K562 (cell line): ENCODE measurements at places on chromosomes 4 and X. TPM values are rescaled to one million over a fixed set of nuclear protein-coding genes. Genes with fewer than 3 reads are reported as not detected.

The MEPE gene
- polyA plus RNA-seq, result not detected in 2 replicates

The ARHGAP36 gene
- polyA plus RNA-seq, result not detected in 2 replicates

The SMIM9 gene
- not detected in 2 replicates for polyA plus RNA-seq

The NDP gene
- polyA plus RNA-seq, result not detected in 2 replicates

The TCEAL2 gene
- not detected in 2 replicates for polyA plus RNA-seq

The JADE1 gene
- polyA plus RNA-seq, result 18.5 and 18.6 TPM in 2 replicates

The NSUN7 gene
- not detected in 2 replicates for polyA plus RNA-seq

GRCh38 chr4:25350561-25350960 is 26.5 kb upstream of the ANAPC4 start:
- no peak for DNase-seq

GRCh38 chr4:57113870-57114269 is 3.7 kb upstream of the IGFBP7 start:
- DNase-seq, result no peak

GRCh38 chr4:87118421-87118820 is 102.0 kb downstream of the KLHL8 start:
- no peak for DNase-seq

DNA sequence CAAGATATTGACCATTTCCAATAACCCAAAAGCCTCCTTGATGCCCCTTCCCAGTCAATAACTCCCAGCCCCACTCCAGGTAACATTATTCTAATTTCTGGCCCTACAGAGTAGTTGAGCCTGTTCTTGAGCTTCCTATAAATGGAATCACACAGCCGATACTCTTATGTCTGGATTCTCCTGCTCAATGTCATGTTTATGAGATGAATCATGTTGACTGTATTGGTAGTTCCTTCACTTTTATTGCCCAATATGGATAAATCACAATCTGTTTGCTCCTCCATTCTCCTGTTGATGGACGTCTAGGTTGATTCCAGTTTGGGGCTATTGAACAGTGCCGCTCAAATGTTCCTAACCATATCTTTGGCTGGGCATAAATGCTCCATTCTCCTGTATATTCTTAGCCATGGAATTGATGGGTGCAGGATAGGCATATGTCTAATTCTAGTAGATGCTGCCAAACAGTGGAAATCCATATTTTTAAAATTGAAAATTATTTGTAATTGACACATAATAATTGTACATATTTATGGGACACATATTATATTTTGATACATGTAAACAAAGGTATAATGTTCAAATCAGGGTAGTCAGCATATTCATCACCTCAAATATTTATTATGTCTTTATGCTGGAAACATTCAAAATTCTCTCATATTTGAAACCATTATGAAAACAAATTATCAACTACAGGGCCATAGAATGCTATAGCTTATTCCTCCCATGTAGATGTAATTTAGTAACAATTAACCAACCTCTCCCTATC is 40.5 kb upstream of the SLC2A9 start:
- no peak for DNase-seq

GRCh38 chrX:44422631-44423030 is 79.2 kb upstream of the EFHC2 start:
- DNase-seq, result no peak

DNA sequence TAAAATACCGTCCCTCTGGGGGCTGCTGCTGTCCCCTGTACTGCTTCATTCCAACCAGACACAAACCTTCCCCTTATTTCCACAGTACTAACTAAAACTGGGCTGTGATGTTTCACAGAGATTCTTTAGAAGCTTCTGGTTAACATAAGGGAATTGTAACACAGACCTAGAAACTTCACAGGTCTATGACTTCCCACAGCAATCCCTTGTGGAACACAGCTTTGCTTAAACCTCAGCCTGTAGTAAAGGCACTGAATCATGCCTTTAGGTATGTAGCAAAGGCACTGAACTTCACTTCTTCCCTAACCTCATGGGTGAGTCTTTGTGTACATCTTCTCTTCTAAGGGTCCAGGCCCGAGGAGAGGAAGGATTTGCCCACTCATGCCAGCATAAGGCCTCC is 49.4 kb downstream of the SPINK2 start:
- no peak for DNase-seq

GRCh38 chr4:118916691-118917289 is 28.1 kb downstream of the SYNPO2 start:
- no peak for DNase-seq

DNA sequence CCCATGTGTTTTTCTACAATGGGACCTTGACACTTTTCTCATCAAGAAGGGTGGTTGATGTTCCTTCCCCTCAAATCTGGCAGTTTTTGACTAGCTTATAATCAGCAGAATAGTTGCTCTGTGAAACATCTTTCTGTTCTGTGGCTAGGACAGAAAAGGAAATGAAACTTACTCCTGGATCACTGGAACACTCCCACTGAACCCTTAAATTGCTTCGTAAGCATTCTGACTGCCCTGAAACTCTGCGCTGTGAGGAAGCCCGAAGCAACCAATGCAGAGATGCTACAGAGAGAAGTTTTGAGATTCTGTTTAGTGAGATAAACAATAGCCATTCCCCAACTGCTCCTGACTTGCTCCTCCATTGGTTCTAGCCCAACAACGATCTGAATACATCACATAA is 602.2 kb downstream of the CENPC start:
- no peak for DNase-seq

- DNase-seq, result no peak
Measured at GRCh38 chr4:42445038-42445437, 47.8 kb downstream of the SHISA3 start.

GRCh38 chr4:179880756-179881155 is 2362.4 kb upstream of the TENM3 start:
- no peak for DNase-seq

- peak; percentile 1 for DNase-seq
Measured at GRCh38 chrX:85627363-85627762, 247.9 kb upstream of the POF1B start.

DNA sequence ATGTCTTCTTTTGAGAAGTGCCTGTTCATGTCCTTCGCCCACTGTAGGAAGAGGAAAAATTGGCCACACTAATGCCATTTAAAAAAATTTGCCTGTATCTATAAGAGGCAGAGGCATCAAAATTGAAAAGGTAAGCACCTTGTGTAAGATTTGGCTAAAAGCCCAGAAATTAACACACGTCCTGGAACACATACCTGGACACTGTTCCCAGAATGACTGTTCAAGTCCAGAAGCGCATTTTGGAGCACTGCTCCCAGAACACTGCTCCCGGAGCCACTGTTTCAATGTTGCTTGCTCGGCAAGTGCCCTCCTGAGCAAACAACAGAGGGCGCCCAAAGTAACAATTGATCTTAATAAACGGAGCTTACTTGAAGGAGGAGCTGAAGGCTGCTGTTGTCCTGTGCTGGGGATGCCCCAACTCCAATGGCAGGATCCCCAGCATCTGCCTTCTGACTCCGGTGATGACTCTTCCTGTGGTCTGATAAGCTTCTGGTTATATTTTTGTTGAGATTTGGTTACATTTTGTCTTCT is 1958.6 kb downstream of the C4orf33 start:
- no peak for DNase-seq
